ENCODE measurements at places on chromosomes 2 and 18.

DNA sequence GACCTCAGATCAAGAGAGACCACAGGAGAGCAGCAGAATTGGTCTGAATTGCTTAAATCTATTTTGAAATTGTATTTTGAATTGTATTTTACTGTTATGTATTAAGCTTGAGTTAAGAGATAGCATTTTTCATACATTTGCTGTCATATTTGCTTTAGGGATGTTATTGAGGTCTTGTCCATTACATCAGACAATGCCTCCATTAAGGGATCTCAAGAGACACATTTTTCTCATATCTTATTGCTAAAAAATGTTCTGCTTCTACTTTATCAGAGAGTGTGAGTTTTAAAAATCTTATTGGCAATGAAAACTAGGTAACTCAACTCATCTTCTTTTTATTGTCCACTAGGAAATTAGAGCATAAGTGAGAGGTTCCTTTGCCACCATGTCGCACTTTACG is 66.8 kb upstream of the CTAGE1 start:
- no peak for DNase-seq

DNA sequence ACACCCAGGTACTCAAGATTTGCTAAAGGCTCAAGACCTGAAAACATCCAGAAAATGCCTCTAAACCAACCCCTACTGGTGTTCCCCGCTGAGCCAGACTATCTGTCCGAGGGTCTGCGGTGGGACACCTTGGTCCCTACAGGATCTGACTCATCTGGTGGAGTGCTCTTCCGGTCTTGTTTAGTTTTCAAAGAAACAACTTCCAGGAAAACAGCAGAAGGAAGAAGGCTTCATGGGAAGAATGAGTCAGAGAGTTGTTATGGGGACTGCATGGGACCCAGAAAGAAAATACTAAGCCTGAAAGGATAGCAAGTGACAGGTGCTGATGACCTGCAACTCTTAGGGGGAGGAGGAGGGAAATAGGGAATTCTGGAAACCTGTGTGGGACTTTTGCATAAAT is 41.3 kb downstream of the ZFP36L2 start:
- no peak for DNase-seq

- DNase-seq: no peak
Observed at GRCh38 chr2:236075802-236076201, 92.4 kb downstream of the GBX2 start.

DNA sequence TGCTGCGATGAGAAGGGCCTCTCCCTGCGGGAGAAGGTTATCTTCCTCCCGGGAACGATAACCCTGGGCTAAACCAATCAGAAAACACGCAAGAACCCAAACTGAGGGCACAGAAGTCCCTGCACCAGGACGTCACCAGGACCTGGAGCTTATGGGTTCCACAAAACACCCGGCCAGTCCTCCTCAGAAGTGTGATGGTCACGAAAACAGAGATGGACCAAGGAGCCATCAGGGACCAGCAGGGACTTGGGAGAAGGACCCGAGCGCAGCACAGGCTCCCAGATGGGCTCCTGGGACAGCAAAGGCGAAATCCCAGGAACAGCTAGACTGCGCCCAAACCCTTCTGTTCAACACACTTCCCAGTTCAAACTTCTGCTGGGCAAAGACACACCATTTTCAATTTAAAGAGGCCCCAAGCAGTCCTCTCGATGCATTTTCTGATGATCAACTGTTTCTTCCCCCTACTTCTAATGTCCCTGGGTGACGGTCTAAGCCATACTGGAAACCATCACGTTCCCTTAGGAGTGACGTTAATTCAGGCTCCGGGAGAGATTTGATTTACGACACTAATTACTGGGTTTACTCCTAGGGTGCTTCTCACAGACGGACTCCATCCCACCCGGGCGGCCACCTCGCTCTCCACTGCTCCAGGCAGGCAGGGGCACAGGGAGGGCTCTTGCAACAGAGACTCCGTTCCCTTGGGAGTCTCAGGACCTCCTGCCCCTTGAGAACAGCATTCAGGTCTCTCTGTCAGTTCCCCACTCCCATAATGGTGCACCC is 29.2 kb downstream of the ZNF516 start:
- no peak for DNase-seq

- DNase-seq: peak; percentile 53
Observed at GRCh38 chr2:229235131-229235914, 35.8 kb downstream of the PID1 start.

- DNase-seq: no peak
Observed at GRCh38 chr2:206797376-206797775, 32.0 kb downstream of the FASTKD2 start.

GRCh38 chr2:160984426-160985077 is 175.7 kb upstream of the TANK start:
- peak; percentile 84 for DNase-seq

- DNase-seq: no peak
Observed at GRCh38 chr2:11056614-11057013, 98.7 kb upstream of the SLC66A3 start.

DNA sequence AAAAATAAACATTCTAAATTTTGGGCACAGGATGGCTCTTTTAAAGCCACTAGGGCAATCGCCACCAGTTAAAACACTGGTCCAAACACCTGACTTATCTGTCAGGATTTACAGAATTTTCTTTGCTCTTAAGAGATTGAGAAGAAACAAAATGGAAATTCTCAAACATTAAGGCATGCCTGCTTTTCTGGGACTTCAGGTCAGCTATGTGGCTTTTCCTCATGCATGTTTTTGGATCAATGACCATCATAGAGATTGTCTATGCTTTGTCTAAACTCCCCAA is 112.7 kb downstream of the SMAD2 start:
- DNase-seq: no peak

DNA sequence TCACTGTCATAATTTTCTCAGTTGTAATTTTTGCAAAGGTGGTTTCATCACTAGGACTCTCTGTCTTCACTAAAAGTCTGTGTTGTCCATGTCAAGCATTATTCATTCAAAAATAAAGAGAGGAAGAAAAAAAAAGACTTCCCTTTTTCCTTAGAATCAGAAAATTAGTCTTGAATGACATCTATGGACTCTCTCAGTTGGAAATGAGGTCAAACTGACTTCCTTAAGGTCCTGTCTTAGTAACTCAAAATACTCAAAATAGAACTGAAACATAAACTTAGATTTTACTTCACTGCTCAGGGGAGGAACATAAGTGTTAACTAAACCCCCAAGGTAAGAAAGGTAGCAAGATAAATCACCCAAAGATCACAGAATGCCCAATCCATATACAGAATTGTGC is 2.2 kb upstream of the ZNF407 start:
- no peak for DNase-seq

GRCh38 chr18:77131652-77132368 is 773 bp downstream of the MBP start:
- peak; percentile 42 for DNase-seq

DNA sequence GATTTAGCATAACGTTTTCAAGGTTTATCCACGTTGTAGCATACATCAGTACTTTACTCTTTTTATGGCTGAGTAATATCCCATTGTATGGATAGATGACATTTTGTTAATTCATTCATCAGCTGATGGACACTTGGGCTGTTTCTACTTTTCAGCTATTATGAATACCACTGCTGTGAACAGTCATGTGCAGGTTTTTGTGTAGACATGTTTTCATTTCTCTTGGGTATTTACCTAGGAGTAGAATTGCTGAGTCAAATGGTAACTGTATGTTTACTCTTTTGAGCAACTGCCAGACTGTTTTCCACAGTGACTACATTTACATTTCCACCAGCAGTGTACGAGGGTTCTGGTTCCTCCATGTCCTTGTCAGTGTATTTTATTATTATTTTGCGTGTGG is 33.9 kb downstream of the COX7A2L start:
- DNase-seq: no peak

- DNase-seq: no peak
Observed at GRCh38 chr2:61263830-61264229, 101.8 kb downstream of the C2orf74 start.

DNA sequence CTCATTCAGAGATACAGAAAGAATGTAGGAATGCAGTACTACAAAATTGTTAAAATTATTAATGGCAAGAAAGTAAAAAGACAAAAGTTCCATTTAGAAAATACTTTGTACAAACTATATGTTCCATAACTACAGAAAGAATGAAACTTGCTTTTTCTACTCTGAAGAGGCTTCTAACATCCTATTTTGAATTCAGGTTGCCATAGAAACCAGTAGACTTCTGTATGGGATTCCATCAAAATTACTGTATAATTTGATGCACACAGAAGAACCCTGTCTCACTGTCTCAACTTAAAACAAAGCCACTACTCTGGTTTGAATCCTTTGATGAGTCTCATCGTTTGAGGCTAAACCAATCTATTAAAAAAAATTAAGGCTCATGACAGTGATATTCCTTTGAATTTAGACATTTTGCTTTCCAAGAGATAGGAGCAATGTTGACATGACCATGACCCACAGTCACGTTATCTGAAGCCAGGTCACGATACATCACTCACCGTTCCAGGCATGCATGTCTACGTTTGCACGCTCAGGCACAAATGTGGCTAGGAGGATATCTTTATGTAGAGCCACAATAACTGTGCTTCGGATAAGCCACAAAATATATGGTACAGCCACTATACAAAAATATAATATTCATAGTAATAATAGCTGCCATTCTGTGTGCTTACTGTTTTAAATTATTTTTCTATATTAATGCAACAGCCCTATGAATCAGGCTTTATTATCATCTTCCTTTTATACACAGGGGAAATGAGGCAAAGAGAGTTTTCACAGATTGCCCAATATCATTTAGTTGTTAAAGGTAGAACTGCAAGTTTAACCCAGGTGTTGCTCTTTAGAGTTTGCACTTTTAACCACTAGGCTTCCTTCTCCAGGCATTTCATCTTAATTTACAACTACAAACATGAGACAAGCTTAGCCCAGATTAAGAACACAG is 82.4 kb downstream of the CACNB4 start:
- no peak for DNase-seq

Measured in cardiac muscle cell (in vitro differentiated cells and primary cell).